ENCODE measurements at places on chromosomes 3 and 15. TPM values are rescaled to one million over a fixed set of nuclear protein-coding genes. Genes with fewer than 3 reads are reported as not detected.

The PLSCR5 gene
- total RNA-seq: not detected

The TUSC7 gene
- not detected for total RNA-seq

The ICE2 gene
- total RNA-seq: 34.6 TPM

The TIGIT gene
- not detected for total RNA-seq

The SLCO2A1 gene
- 0.08 TPM for total RNA-seq

The ZDHHC19 gene
- not detected for total RNA-seq

The AGBL1 gene
- not detected for total RNA-seq

The MRPS22 gene
- 43.7 TPM for total RNA-seq

The RASL12 gene
- total RNA-seq: 0.15 TPM

The CKMT1B gene
- 2.2 TPM for total RNA-seq

The PLCH1 gene
- total RNA-seq: 0.94 TPM

The SAXO2 gene
- 3.7 TPM for total RNA-seq

The HIGD1A gene
- total RNA-seq: 48.4 TPM

The LHFPL4 gene
- 0.07 TPM for total RNA-seq

The CYP1A2 gene
- not detected for total RNA-seq

The ATP13A5 gene
- not detected for total RNA-seq

The TGM5 gene
- not detected for total RNA-seq

The SLC33A1 gene
- 16.2 TPM for total RNA-seq

The MORC1 gene
- total RNA-seq: not detected

The IL5RA gene
- not detected for total RNA-seq

The SNX33 gene
- total RNA-seq: 15.8 TPM

The SATB1 gene
- not detected for total RNA-seq

The STRIT1 gene
- not detected for total RNA-seq

The CRABP1 gene
- 1.2 TPM for total RNA-seq

The SLC28A1 gene
- total RNA-seq: not detected

The UBP1 gene
- 57.2 TPM for total RNA-seq

The EPHB3 gene
- total RNA-seq: 0.23 TPM

The STAB1 gene
- not detected for total RNA-seq

The DPPA4 gene
- total RNA-seq: not detected

The TM6SF1 gene
- total RNA-seq: not detected

The CCDC39 gene
- total RNA-seq: not detected

The CLSTN2 gene
- 0.02 TPM for total RNA-seq

The TGM4 gene
- total RNA-seq: 0.12 TPM

The TSEN2 gene
- total RNA-seq: 17.8 TPM

The CSNK1G1 gene
- total RNA-seq: 20.3 TPM

The PRR20G gene
- total RNA-seq: 0.54 TPM

The ALDH1A3 gene
- 18.9 TPM for total RNA-seq

The GABRA5 gene
- 115 TPM for total RNA-seq

The STOML1 gene
- total RNA-seq: 11.2 TPM

The NOP10 gene
- total RNA-seq: 553 TPM

The IQCH gene
- total RNA-seq: 2.4 TPM

The CMTM6 gene
- total RNA-seq: 40.2 TPM

The ZIC4 gene
- not detected for total RNA-seq

The TTC14 gene
- 16.2 TPM for total RNA-seq

The VPS39 gene
- total RNA-seq: 17.8 TPM

The MYD88 gene
- total RNA-seq: 21.3 TPM

The TMEM212 gene
- not detected for total RNA-seq

The PEX11A gene
- total RNA-seq: 8.0 TPM

The CNTN6 gene
- total RNA-seq: not detected

The CCR3 gene
- total RNA-seq: not detected

The CNOT10 gene
- 34.5 TPM for total RNA-seq

The GOLGA8R gene
- 0.34 TPM for total RNA-seq

The HMG20A gene
- total RNA-seq: 20.4 TPM

The LMAN1L gene
- not detected for total RNA-seq

All from A549 treated with ZK216348 at 1 μM for 4 hours (cell line).